ENCODE measurements at places on chromosomes 5 and 9.

DNA sequence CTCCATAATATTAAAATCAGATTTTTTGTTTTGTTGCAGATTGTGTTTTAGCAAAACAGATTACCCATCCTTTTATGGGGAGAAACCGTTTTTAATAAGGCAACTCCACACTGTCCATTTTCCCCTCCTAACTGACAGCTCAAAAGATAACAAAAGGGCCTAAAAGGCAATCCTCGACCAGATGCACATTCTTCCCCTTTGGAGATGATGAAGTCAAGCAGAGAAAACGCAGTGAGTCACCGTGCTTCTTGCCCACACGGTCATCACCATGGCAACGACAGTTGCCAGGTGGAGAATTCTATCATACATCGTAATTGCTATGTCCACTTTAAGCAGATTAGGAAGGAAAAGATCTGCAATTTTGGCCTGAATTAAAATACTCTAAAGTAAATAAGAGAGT, 96.4 kb downstream of the DIRAS2 start:
- DNase-seq, result no peak

DNA sequence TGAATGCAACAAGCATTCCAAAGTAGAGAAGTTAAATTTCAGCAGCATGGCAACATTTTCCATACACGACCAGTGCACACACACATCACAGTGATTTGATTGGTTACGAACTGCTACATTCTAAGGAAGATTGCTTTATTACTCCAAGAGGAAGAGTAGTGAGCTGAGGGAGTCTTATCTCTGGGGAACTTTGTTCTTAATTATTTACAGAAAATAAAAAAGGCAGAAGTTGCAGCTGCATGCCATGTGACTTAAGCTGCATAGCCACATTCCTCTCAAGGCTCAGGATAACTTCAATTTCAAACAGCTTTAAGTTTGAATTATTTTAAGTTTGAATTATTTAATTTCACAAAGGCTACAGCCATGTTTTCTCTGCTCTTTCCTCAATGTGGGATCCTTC, 71.6 kb upstream of the HSPB3 start:
- DNase-seq, result no peak

GRCh38 chr9:35515766-35516165, 25.9 kb downstream of the RUSC2 start:
- no peak for DNase-seq

DNA sequence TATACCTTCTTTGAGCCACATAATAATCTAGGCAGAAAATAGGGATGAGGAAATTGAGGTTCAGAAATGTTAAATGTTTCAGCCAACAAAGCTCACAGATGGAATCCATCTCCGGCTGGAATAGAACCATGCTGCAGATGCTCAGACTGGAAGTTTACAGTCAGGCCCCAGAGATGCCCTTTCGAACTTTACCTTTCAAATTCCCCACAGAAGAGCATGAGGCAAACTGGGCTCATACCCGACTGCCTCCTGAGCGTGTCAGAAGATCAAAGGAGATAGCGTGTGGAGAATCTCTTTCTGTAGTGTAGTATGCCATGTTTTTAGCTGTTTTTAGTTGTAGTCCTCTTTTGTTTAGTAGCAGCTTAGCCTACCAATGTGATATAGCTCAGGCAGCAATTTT, 72.0 kb upstream of the DAP start:
- no peak for DNase-seq

DNA sequence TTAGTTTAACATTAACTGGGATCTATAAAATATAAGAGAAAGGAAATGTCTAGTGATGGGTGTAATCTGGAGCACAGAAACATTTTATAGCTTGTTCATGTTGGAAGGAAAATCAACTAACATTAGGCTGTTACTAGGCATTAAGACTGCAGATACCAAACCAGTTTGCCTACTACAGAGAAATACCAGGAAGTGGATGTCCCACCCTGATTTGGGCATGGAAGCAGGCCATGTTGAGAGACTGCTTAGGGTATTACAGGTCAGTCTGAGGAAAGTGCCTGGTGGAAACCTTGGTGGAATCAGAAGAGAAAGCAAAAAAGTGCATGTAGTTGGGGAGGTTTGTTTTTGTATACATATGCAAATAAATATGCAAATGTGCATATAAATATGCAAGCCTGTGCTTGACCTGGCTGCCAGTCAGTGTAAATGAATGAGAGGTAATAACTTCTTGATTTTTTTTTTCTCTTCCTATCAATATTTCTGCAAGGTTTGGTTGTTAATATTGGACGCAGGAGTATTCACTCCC, 9.6 kb upstream of the CCDC112 start:
- no peak for DNase-seq

- DNase-seq, result no peak
Measured at GRCh38 chr5:105840800-105841199, 1829.9 kb downstream of the EFNA5 start.

GRCh38 chr5:149745212-149745942, 15.3 kb downstream of the PPARGC1B start:
- no peak for DNase-seq

- DNase-seq, result no peak
Measured at GRCh38 chr5:145903867-145904266, 31.1 kb upstream of the GRXCR2 start.

DNA sequence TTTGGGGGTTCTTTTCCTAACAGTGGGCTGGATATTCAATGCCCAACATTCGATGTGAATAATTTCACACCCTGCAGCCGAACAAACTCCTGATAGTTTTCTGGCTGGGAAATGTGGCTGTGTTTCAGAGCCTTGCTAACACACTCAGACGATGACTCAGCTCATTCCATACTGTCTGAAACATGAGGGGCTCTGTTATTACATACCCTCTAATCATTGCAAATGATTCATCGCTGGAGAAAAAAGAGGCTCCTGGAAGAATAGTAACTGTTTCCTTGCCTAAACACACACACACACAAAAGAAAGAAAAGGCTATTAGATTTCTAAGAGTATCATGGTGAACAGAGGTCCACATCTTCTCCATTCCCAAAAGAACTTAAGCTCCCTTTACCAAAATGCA, 75.8 kb downstream of the OXCT1 start:
- DNase-seq, result no peak

DNA sequence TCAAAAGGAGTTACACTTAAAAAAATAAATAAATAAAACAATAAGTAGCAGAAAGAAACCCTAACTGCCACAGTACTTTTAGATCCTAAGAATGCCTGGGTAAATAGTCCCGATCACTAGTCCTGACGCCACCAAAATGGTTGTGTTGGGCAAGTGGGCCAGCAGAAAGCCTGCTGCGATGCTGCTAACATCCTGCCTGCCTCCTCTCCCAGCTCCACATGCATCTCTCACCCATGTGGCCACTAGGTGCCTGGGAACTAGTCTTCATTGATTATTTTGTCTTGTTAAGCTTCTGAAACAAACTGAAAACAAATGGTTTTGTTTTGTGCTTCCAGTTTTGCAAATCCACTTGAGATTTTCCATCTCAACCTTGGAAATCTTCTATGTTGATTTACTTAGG, 54.4 kb upstream of the TRAF1 start:
- no peak for DNase-seq

DNA sequence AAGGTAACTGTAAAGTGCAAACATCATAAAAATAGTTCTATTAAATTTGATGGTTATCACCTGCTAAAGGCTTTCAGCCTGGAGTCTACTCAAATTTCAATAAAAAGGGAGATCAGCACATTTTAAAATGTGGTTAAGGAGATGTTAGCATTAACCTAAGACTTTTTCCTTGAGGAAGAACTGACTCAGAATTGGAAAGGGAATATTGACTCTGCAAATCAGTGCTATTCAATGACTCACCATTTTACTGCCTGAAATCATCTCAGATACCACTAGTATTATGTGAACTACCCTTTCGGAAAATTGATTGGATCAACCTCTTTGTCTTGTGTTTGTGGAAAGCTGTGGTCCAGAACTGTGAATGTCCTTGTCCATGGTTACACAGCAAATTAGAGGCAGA, 113.3 kb downstream of the ADRB2 start:
- DNase-seq, result no peak

- no peak for DNase-seq
Measured at GRCh38 chr9:109437286-109437685, 60.8 kb downstream of the PTPN3 start.

DNA sequence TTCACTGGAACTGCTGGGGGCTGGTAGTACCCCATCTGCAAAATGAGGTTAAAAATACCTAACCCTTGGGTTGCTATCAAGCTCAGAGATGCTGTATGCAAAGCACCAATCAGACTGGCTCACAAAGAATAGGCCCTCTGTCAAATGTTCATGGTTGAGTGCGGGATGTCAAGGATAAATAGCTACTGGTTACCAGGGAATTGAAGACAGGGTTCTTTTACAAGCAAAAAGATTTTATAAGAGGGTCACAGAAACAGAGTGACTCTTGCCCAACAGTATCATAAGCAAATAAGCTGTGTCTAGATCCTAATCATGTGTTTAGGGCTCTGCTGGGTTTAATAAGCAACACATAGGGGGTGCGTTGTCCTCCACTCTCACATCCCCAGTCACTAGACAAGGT, 11.9 kb downstream of the SYK start:
- no peak for DNase-seq

GRCh38 chr5:172872997-172873491, 39.0 kb downstream of the ERGIC1 start:
- no peak for DNase-seq

GRCh38 chr5:77174526-77174925, 36.0 kb upstream of the PDE8B start:
- DNase-seq, result no peak

DNA sequence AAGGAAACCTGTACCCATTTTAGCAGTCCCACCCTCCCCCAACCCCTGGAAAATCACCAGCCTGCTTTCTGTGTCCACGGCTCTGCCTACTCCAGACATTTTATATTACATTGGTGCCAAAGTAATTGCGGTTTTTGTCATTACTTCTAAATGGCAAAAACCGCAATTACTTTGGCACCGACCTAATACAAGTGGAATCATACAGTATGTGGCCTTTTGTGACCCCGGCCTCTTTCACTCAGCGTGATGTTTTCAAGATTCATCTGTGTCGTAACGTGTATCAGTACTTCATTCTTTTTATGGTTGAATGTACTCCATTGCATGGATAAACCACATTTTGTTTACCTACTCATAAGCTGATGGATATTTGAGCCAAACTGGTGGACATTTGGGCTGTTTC, 9.7 kb upstream of the ORM1 start:
- DNase-seq, result no peak

DNA sequence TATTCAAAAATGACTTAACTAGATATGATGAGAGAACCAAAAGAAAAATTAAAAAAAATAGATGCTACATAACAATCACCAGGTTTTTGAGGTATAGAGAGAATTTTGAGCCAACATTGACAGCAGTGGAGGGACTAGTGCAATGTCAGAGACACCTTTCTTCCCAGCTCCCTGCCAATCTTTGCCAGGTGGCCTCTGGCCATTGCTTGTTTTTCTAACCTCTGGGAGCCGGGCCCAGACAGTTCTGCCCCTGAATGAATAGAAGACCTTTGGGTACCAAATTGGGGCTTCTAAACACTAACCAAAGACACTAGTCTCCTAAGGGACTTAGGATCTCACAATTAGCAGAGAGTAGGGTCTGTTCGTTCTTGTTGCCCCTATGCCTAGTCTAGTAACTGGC, 33.4 kb downstream of the FOXD1 start:
- DNase-seq, result no peak

- DNase-seq, result no peak
Measured at GRCh38 chr5:119452060-119452372, 281 bp upstream of the HSD17B4 start.

- DNase-seq, result no peak
Measured at GRCh38 chr5:91408710-91409109, 25.6 kb upstream of the ARRDC3 start.

DNA sequence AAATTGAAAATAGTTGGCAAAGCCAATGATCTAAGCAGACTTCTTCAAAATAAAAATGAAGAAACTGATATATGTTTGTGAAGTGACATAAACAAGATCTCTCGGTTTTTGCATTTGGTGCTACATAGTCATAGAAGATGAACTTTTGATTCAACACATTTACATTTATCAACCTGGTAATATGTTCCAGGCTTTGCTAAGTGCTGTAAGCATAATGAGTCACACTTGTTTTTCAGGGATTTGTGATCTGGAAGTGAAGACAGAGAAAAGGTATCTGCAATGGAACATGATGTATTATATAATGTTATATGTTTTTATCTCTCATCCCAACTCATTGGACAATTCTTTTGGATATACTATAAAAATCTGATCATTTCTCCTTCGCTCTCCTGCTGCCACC, 801.4 kb downstream of the BRINP1 start:
- no peak for DNase-seq

DNA sequence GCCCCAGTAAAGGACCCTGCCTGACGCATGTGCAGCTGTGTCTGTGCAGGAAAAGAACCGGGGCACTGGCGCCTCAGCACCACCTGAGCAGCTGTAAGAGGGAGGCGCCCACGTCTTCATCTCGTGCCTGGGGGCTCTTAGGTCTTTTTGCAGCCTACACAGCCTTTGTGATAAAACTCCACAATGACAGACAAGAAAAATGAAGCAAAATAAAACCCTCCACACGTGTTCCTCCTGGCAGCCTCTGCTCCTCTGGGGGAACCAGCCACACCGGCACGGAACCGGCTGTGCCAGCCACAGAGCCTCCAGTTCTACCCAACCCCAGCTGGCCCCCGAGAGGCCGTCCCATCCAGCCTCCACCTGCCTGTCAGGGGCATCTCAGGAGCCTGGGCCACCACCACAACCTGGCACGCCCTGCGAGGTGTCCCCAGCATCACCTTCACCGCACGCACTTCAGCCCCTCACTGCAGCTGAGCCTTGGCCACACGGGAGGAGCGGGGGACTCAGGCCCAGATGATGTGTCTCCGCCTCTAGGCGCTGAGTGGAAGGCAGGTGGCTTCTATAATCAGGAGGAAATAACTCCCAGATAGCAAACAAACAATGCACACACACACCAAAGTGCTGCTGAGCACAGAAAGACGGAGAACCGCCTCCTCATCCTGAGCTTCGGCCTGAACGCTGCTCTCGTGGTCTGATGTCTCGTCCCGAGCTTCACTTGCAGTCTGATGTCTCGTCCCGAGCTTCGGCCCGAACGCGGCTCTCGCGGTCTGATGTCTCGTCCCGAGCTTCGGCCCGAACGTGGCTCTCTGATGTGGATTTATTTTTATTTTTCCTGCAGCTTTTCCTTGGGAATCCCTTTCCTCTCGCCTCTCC, 28.6 kb upstream of the NSMF start:
- DNase-seq, result no peak

- DNase-seq, result no peak
Measured at GRCh38 chr9:83266666-83267496, 203.9 kb upstream of the RASEF start.

GRCh38 chr5:148425808-148426207, 42.0 kb downstream of the FBXO38 start:
- no peak for DNase-seq

DNA sequence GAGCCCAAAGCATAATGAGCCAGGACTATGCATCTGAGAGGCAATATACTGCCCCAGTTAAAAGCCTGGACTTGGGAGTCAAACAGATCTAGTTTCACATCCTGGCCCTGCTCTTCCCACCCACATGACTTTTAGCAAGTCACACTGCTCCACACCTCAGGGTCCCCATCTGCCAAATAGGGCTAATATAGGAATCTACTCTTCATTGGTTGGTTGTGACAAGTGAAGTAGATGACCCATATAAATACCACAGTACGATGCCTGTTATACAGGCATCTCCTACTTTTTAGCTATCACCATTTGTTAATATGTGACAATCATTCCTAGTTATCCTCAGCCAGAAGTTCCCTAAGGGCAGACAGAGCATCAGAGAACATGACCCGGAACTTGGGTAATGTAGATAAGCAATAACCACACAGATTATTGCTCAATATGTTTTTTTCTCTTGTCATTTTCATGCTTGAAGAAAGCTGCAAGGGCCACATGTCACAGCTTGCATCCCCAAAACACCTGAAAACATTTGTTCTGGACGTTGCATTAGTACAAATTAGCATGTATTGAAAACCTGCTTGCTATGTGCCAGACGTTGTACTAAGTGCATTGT, 20.4 kb downstream of the ADAM19 start:
- no peak for DNase-seq
